ENCODE measurements at places on chromosomes 6 and 20.

DNA sequence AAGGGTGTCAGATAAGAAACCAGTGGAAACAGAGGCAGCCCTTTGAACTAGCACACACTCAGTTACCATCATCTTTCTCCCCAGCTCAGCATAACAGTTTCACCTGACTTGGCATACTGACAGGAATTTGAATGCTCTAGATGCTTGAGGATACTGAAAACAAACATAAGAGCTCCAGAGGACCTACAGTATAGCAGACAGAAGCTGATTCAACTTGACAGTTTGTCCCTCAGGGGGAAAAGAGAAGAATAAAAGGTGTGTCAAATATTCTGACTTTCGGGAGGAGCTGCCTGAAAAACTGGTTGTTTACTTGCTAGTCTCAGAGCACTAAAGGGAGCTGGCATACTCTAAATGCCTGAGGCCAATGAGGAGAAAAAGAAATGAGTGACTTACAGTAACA, 35.1 kb downstream of the EYS start:
- no peak for DNase-seq

DNA sequence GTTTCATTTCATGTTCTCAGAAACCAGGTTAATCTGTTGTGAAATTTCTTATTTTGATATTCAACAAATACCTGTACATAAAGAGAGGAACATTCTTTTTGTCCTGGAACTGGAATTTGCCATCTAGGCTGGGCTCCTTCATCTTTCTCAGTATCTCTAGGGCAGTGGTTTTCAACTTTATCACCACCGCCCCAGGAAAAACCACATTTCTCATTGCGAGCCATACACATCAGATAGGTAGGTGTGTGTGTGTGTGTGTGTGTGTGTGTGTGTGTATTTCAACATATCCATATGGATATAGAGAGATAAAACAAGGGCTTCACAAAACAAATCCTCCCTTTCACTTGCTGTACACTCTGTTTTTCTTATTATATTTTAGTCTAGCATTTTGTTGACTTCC, 24.1 kb downstream of the BFSP1 start:
- DNase-seq = no peak

GRCh38 chr6:5036269-5036668, 32.4 kb upstream of the RPP40 start:
- DNase-seq = no peak

GRCh38 chr6:10278746-10279145, 136.1 kb downstream of the TFAP2A start:
- no peak for DNase-seq

DNA sequence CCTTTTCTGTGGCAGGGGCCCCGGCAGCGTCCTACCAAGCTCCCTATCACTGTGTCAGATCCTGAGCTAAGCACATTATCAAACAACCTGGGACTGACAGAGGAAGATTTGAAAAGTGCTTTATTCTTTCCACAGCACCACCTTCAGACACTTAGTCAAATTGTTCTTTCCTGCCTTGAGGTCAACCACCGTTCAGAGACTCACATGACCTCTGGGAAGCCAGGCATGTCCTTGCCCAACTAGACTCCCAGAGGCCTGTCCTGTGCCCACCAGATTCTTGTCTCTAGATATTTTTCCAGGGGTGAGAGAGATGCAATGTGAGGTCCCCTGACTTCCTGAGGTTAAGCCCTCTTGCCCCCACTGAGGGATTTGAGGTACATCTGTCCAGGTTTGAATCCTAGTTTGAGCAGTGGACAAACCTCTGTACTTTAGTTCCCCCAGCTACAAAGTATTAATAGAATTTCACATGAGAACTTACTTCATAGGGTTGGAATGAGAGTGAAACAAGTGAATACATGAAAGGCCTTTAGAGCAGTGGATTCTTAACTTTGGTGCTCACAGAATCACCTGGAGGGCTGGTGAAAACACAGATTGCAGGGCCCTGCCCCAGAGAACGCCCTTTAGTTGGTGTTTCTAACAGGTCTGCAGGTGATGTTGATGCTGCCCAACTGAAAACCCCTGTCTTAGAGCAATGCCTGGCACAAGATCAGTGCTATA, 179.8 kb downstream of the CLIC5 start:
- DNase-seq = no peak

- DNase-seq = no peak
Measured at GRCh38 chr6:14109411-14109826, 8.2 kb upstream of the CD83 start.

GRCh38 chr6:53165293-53165692, 16.7 kb upstream of the GCM1 start:
- no peak for DNase-seq

DNA sequence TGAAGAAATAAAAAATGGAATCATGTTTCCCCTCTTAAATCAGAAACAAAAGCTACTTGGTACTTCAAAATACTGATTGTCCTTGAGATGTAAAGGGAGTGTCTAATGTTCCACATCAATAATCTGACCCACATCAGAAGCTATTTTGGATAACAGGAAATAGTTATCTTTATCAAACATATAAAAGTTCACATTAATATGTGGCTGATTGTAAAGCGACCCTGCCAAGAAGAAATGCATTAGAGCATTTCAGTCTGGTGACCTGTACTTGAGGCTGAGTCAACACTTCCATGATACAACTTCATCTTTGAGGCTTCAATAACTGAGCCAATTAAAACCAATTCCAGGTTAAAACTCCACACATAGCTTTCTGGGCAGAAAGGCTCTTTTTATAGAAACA, 31.8 kb downstream of the SYNE1 start:
- DNase-seq = no peak

DNA sequence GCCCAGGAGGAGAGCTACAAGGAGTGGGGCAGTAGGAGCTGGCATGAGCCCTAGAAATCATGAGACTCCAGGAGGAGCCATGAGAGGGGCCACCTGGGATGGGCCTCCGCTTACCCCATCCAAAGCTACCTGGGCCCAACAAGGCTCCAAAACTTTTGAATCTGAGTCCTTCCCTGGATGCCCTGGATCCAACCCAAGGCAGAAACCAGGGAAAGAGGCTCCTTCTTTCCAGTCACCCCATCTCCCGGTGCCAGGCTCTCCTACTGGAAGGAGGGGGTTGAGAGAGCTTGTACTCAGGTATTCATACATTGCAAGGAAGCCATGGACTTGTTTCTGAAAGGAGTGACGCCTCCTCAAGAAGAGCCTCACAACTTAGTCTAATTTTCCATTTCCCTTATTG, 7.8 kb upstream of the SIRPG start:
- DNase-seq = no peak

GRCh38 chr6:9999796-10000195, 415.1 kb downstream of the TFAP2A start:
- no peak for DNase-seq

DNA sequence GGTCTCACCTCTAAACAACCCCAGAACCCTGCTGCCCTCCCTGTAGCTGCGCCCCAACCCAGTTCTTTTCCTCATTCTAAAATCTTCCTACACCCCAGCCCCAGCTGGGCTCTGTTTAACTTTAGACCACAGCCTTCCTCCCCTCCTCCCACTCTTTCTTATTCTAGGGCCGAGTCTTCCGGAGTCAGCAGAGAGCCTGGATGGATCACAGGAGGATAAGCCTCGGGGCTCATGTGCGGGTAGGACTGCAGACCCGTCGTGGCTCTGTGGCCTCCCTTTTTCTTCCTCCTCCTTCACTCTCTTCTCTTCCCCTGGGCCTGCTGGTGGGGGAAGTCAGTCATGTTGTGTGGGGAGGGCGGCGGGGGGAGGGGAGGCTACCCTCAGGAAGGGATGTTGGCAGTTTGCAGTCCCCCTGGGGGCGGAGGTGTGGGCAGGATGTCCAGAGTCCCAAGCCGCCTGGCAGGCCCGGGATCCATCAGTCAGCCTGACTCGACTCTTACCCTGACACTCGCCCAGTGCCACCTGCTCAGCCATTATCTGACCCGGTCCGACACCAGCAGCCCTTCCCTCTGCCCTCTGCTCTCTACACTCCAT, 8.1 kb downstream of the CAPN11 start:
- no peak for DNase-seq

DNA sequence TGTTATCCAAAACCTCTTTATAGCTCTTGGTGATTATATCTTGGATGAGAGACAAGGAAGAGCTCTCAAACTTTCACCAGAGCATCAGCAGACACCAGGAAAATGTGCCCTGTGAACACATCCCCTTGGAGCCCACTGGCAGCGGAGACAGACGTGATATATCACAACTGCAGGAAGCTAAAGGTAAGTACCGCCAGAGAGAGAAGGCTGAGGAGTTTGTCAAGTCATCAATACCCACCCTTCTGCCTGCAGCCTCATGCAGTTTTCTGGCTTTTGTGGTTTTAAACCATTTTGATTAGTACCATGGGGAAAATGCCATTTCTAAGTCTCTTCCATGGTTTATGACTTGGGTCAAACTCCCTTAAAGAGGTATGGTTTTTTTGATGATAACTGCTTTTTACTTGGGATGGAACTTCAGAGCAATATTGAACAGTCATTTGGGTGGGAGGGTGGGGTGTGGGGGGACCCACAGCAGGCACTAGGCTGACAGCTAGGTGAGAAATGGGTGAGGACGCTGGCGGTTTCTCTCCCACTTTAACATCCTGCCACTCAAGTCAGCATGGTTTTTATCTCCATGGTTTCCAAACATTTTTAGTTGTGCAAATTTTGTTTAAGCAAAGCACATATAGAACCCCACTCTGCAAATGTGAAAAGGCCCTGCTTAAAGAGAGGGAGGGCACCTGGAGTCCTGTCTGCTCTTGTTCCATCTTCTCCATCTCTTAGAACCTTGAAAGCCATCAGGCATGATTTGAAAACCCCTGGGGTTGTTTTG, 108.4 kb downstream of the SCML4 start:
- no peak for DNase-seq
